ENCODE measurements at places on chromosomes 7 and 10.

DNA sequence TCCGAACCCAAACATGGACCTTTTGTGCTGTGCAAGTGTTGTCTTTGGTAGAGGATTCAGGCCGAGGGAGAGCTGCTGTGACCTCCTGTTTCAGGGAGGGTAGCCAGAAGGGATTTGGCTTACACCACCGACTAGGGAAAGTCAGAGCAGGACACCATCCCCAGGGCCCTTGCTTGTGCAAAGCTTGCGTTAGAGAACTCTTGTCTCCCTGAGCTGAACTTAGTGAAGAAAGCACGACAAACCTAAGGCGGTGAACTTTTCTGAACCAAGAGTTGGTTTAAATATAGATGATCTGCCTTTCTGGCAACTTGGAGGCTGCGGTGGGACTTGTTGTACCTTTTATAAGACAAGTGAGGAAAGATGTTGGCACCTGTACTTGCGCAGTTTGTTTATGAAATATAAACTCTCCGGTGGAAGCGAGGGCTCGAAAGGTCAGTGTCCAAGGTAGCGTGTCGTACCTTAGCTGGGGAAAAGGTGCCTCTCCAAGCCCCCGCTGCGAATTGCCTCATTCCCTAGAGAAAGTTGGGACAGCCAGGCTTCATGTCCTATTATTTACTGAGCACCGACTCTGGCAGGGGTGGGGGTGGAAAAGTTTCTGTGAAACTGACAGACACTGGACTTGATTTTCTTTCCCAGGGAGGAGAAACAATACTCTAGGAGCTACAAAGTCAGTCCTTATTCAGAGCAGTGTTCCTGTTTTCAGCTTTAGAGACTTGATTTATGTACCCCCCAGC lies 31.6 kb downstream of the WBP1L start:
- DNase-seq = no peak

GRCh38 chr10:44293842-44294241 lies 91.1 kb downstream of the CXCL12 start:
- no peak for DNase-seq

- no peak for DNase-seq
Measured at GRCh38 chr7:120327054-120327453, 54.1 kb downstream of the KCND2 start.

DNA sequence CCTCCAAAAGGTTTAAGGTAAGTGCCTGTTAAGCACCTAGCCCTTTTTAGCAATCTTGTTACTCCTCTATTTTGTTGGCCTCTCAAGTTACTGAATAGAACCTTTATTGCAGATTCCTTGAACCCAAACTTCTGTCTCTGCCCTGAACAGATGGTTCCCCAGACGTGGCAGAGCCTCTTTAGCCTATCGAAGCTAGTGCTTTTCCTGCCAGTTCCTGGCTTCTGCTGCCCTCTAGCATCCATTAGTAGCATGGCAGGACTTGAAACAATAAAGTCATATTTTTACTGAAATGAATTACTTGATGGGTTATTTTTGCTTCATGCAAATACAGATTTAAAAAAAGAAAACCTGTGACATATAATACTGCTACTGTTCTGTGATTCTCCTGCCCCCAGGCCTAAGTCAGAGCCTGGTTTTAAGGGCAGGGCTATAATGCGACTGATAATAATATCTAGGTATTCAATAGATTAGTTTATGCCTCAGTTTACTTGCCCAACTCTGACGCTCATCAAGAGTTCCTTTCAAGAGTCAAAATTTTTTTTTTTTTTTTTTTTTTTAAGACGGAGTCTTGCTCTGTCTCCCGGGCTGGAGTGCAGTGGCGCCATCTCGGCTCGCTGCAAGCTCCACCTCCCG lies 84.3 kb upstream of the PHF14 start:
- peak; percentile 1 for DNase-seq

DNA sequence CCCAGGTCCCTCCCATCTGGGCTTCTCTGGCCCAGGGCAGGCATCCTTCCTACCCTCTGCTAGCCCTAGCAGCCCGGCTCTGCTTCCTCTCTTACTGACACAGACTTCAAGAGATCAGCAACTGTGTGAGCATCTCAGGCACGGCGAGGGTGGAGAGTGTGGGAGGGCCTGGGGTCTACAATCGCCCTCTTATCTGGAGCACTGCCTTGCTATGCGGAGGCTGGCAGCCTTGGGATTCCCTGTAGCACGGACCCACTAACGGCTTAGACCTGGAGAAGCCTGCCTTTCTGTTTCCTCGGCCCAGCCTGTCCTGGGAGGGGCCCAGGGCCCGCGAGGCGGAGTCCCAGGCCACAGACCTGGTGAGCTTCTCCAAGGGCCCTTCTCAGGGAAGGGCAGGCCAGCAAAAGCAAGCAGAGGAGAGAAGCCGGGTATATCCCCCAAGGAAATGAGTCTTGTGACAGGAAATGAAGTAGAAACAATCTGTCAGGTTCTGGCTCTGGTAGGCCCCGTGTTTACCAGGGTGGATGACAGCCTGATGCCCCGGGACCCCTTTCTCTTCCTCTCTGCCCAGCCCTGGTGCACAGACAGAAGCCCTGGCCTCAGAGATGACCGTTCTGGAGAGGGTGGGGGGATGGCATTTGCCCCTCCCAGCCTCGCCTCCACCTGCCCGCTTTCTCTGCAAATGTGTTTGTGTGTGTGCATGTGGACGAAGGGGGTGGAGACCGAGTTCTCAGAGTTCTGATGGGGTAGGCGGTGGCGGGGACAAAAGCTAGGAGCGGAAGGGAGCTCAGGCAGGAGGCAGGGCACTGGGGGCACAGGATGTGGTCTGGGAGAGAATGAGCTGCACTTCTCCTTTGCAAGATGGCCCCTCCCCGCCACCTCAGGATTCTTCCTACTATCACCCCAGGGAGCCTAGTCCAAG lies 2.5 kb downstream of the LRCH4 start:
- no peak for DNase-seq

DNA sequence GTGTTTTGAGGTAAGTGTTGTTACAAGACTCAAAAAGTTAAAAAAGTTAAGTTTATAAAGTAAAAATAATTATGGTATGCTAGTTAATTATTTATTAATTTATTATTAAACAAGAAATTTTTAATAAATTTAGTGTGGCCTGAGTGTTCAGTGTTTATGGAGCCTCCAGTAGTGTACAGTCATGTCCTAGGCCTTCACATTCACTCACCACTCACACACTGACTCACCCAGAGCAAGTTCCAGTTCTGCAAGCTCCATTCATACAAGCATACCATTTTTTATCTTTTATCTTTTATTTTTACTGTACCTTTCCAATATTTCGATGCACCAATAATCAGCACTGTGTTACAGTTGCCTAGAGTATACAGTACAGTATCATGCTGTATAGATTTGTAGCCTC lies 381.2 kb upstream of the MGMT start:
- DNase-seq = no peak

- DNase-seq = no peak
Measured at GRCh38 chr10:120666308-120666707, 184.9 kb upstream of the WDR11 start.

GRCh38 chr7:57427594-57427993 lies 22.4 kb upstream of the ZNF716 start:
- no peak for DNase-seq

DNA sequence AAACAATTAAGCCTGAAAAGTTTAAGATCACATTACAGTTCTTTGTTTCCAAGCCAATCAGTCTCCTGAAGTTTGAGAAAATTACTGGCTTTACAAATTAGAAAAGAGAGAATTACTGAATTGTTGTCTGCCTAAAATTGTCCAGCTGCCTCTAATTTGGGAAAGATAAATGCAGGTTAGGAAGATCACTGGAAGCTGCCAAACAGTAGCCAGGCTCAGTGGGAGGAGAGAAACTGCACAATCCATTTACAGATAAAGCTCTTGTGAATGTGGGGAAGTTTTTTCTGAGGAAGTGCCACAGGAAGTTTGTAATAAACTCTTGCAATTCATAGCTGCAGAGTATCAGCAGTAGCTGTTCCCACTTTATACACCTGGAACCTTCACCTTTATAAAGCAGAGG lies 100.7 kb downstream of the IQUB start:
- DNase-seq = no peak

DNA sequence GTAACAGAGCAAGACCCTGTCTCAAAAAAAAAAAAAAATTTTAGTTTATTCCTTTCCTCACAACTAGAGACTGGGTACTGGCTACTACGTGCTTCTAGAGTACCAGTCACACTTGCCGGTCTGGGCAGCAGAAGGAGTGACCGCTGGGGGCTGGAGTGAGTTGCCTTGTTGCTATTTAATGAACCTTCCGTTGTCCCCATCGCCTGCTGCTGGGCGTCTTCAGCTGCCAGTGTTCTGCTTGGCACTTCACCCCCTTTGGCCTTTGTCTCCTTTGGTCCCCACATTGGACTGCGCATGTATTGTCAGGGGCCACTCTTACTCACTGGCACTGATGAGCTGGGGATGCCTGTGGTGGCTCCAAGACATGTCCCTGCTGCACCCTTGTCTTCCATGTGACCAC lies 110.6 kb downstream of the CLEC2L start:
- DNase-seq = no peak

DNA sequence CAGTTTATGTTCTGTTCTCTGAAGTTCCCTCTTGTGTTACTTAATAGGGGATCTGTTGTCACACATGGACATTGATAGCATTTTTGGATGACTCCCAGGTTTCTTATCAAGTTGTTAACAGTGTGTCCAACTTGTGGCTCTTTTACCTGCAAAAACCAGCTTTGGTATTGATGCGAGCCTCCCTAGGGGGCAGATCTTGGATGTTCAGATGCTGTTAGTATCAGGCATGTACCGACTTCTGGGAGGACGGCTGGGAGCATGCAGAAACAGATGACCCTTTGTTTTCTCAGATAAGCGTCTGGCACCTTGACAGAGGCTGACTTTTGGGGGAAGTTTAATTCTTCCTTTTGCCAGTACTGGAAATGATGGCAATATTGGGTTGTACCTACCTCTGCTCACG lies 2.2 kb downstream of the PLPP4 start:
- no peak for DNase-seq

DNA sequence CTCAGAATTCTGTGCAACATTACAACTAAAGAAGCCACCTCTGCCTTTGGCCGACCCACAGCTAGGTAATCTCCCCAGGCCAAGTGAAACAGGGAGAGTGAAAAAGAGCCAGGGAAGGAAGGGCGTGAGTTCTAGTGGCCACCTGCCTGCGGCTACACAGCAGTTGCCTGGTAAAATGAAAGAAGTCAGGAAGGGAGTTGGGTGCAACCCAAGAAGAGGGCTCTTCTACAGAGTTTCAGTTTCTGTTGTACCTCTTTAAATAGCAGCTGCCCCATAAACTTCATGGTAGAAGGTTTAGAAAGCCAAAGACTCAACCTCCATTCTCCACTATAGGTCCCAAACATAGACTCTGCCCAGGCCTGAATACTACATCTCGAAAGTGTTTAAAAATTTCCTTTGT lies 76.2 kb upstream of the TMEM168 start:
- DNase-seq = no peak

DNA sequence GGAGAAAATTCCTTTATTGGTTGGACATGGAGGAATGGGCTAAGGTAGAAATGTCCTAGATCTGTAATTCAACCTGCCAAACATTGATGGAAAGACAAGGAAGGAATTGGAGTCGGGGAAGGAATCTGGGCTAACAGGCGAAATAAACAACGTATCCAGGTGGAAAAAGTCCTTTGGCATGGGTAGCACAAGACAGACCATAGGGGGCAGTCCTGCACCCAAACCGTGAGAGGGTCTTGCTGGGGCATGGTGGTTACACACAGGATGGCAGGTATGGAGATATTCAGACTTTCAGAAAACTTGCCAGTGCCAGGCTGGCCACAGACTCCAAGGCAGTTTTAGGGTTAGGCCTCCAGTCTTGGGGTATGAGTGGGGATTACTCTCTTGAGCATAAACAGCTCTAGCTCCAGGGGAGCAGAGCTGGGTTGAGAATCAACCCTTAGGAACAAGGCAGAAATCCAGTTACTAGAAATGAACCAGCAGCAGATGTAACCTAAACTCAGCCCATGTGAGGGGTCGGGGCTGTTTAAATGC lies 188.6 kb upstream of the GDF10 start:
- no peak for DNase-seq

DNA sequence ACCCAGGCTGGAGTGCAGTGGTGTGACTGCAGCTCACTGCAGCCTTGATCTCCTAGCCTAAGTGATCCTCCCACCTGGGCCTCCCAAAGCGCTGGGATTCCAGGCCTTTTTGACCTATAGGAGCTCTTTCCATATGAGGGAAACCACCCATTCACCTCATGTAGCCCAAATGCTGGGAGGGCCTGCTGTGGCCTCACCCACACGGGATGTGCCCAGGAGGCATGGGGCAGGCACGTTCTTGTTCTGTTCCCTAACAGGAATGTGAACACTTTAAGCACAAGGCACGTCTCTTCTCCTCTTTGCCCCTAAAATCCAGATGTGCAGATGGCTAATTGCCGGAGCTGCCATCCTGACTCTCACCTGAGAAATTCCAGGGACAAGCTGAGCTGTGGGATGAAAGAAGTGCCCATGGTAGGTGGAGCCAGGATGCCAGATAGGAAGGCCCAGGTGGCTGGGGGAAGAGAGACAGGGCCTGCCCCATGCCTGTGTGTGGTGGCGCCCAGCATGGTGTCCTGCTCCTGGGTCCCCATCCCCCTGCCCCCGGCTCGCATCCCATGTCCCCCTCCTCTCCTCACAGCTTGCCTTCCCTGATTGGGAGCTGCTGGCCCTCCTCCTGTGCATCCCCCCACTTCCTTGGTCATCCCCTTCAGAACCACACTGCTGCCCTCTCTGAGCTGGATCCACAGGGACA lies 17.3 kb downstream of the CAMK2B start:
- DNase-seq = no peak

GRCh38 chr7:144747936-144748335 lies 87.9 kb downstream of the TPK1 start:
- no peak for DNase-seq

DNA sequence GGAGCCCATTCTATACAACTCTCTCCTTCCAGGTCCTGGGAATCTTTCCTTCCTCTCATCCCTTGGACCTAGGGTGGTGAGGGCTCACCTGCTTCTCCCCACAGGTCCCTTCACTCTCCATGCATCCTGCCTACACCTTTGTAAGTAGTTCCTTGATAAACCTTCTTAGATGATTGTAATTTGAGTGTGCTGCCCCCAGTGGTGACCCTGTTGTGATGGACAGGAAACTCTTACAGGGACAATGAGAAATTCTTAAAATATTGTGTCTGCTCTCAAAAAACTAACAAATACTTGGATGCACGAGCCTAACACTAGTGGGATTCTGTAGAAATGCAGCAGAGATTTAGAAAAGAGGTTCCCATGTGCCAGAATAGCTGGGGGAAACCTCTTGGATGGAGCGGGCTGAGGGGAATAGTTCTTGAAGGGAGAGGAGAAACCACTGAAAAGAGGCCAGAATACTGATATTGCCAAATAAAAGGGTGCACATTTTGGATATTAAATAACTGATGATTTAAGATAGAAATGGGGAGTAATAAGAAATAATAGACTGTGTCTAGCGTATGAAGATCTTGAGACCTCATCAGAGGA lies 6.7 kb upstream of the PAXIP1 start:
- DNase-seq = no peak

GRCh38 chr10:120347644-120348043 lies 109.4 kb upstream of the PLPP4 start:
- DNase-seq = no peak

Measured in HS-27A (cell line).